ENCODE measurements at places on chromosomes 11 and 22.
A peak's percentile ranks its signal among the peaks of the same experiment; 100 is the strongest.

DNA sequence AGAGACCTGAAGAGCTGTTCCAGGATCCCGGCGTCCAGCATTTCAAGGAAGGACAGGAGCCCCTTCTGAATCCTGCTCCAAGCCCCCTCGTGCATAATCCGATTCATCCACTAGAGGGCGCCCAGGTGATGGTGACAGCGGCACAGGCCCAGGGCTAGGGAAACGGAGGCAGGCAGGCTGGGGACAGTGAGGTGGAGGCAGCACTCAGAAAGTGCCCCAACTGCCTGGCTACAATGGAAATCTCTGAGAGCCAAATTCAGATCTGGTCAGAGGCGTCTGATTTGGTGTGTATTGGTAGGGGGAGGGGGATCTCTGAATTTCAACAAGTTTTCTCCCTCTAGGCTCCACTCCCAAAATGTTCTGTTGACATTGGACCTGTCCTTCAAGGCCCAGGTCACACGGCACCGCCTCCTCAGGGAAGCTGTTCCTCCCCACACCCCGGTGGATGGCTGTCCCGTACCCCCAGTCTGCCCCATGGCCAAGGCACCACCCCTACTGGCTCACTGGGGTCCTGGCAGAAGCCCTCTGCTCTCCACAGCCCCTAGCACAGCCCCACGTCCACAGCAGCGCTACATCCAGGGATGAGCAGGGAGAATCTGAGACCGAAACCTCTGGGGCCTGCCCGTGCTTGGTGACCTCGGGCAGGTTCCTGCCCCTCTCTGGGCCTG, 142.9 kb downstream of the CRYBB2 start:
- peak; percentile 87 for DNase-seq

- DNase-seq, result peak; percentile 47
Measured at GRCh38 chr22:32204040-32204855, 625 bp downstream of the RFPL2 start.

- no peak for DNase-seq
Measured at GRCh38 chr11:134346976-134347350, 15.2 kb downstream of the GLB1L2 start.

GRCh38 chr22:39600491-39601179, 30.1 kb downstream of the CACNA1I start:
- no peak for DNase-seq

Data from nephron progenitor cell (in vitro differentiated cells).